ENCODE measurements at places on chromosomes 7 and 10.

GRCh38 chr10:121138918-121139317 lies 287.8 kb downstream of the WDR11 start:
- DNase-seq, result no peak

DNA sequence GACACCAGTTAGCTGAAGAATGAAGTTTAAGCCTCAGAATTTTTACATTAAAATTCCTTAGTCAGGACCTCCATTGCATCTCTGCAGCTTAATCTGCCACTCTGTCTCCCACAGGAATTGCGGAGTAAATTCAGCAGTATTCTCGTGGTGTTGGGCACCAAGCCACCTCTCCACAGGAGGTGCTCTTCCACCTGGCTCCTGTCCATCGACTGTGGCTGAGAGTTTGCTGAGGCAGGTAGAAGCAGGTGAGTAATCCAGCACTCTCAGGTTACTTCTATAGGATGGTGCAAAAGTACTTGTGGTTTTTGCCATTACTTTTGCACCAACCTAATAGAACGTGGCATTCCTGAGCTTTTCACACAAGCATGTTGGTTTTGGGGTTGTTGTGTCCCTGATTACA lies 134.1 kb downstream of the GFRA1 start:
- no peak for DNase-seq

- DNase-seq, result peak; percentile 48
Measured at GRCh38 chr10:74333174-74333573, 182.2 kb downstream of the ADK start.

GRCh38 chr7:56028942-56029630 lies 22.2 kb downstream of the PSPH start:
- no peak for DNase-seq

DNA sequence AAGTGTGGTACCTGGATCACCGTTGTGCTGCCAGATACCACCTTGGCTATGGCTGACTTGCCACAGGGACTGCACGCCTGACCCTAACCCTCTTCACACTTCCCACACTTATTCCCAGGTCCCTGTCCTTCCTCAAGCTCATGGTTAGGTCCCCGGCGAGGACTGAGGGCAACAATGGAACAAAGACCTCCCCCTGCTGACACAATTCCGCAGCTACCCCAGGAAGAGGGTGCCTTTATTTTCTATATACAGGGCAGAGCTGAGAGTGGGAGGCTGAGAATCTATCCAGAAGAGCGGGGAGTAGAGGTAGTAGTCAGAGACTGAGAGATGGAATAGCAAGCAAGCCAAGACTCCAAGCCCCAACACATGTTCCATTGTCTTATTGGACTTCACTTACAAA lies 118.1 kb upstream of the SEM1 start:
- no peak for DNase-seq

DNA sequence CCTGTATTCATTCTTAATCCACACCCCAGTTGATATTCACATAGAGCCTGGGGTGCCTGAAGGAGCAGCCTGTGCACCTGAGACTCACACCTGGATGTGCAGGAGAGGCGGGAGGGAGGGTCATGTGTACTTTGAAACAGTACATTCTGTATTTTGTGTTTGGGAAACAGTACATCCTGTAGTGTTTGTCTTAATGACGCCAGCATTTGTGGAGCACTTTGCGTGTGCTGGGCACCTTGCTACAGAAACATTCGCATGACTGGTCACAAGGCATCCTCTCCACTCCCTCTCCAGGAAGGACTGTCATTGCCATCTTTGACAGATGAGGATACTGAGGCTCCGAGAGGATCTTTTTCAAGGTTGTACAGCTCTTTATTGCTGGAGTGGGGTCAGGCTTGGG lies 132.1 kb downstream of the TACC2 start:
- DNase-seq, result no peak

DNA sequence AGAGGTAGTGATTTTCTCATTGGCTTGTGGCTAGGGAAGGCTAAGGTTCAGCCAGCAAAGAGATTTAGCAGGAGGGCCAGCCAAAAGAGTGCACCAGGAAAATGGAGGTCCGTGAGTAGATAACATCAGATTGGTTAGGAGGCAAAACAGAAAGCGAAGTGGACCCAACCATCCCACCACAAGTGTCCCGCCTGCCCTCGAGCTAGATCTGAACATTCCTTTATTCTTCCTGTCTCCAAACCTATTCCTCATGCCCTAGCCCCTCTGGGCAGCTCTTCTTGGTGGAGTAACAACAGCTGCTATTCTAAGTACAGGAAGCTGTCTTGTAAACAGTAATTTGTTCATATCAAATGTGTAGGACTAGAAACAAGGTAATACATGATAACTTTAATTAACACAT lies 85.7 kb upstream of the BET1 start:
- no peak for DNase-seq

GRCh38 chr10:114683593-114683992 lies 25.5 kb upstream of the ABLIM1 start:
- no peak for DNase-seq

DNA sequence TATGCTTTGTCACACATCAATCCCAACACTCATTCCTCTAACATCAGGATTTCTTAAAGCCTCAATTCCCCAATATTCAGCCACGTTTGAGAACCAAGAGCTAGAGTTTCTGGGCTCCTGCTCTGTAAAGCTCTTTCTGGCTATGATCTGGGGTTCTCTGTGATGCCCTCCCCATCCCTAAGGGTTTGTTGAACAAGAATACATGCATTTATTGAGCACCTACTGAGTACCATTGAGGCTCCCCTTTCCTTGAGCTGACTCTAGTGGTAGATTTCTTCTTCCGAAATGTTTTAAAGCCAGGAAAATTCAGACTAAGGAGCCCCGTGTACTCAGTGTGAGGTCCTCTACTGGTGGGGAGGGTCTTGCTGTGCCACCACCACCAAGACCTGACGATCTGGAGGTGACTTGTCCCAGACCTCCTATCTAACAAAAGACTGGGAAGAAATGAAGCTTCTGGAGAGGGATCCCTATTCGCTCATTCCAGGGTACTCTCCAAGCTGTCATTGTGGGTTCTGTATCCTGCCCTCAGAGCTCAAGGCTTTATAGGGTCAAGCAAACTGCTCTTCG lies 23.1 kb upstream of the SRGN start:
- DNase-seq, result no peak
